ENCODE measurements at places on chromosomes 2 and 18.

- DNase-seq: no peak
Observed at GRCh38 chr18:1253827-1254226, 349.2 kb downstream of the ADCYAP1 start.

- no peak for DNase-seq
Observed at GRCh38 chr2:170505631-170506275, 209.4 kb upstream of the SP5 start.

DNA sequence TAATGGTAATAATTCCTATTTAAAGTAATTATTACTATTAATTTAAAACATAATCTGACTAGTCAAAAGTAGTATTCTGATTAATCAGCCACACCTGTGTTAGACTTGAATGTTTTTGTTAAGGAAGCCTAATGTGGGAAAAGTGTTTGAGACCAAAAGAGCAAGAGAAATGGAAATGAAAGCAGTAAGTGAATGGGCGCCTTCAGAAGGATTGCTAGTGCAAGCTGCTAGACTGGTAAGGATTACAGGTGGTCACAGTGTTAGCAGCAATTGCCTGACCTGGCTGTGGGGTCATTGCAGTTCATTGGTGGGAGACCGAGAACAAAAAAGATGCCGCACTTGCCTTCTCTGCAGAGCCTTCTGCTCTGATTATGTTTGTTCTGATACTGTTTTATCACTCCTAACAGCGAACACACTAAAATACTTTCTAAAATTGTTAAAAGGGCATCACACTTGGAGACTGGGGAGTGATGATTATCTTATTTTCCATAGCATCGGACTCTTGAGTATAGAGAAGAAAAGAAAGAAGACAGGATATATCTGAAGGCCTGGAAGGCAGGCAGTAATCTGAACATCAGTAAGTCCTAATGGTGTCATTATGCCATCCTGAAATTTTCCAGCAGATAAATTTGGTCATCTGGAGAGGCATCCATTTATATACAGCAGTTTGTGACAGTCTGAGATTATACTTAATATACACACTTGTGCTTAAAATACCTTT lies 5.8 kb downstream of the SOCS6 start:
- no peak for DNase-seq

- DNase-seq: no peak
Observed at GRCh38 chr2:14749884-14750283, 117.4 kb downstream of the LRATD1 start.

GRCh38 chr2:50749216-50749615 lies 282.7 kb downstream of the NRXN1 start:
- DNase-seq: no peak

- DNase-seq: no peak
Observed at GRCh38 chr2:221466744-221467143, 105.4 kb downstream of the EPHA4 start.

- DNase-seq: no peak
Observed at GRCh38 chr18:44841221-44841620, 160.5 kb downstream of the SETBP1 start.

GRCh38 chr18:70158992-70159717 lies 46.3 kb downstream of the RTTN start:
- DNase-seq: no peak

GRCh38 chr2:210997373-210997772 lies 441.0 kb downstream of the CPS1 start:
- no peak for DNase-seq

GRCh38 chr2:16622399-16622968 lies 43.1 kb downstream of the CYRIA start:
- DNase-seq: no peak

DNA sequence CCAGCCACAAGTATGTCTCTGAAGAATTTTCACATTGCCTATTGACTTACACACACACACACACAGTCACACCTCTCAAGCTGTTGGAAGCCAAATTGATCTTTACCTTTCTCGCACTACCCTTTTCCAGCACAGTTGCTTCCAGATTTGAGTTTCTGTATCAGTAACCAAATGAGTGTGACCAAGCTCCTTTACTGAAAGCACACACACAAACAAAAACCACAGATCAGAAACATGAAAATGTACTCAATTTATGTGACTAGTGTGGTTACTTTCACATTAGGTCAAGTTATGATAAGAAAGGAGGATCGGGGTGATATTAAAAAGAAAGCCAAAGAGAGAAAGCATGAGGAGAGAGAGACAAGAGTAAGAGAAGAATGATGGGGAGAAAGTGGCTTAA lies 993.9 kb upstream of the POU3F3 start:
- no peak for DNase-seq
